ENCODE measurements at places on chromosomes 5 and 9. TPM values are rescaled to one million over a fixed set of nuclear protein-coding genes. Genes with fewer than 3 reads are reported as not detected.

The KCNV2 gene
- not detected for total RNA-seq

The HTR4 gene
- total RNA-seq, result not detected

The KIF20A gene
- total RNA-seq, result 39.3 TPM

The NNT gene
- 19.9 TPM for total RNA-seq

The LEAP2 gene
- total RNA-seq, result 0.49 TPM

The GADD45G gene
- 0.28 TPM for total RNA-seq

The HSPB3 gene
- total RNA-seq, result not detected

The SPATA9 gene
- 0.28 TPM for total RNA-seq

The SV2C gene
- total RNA-seq, result 0.14 TPM

The LCN15 gene
- total RNA-seq, result not detected

The PPP3R2 gene
- not detected for total RNA-seq

The CENPH gene
- 45.1 TPM for total RNA-seq

The CEP78 gene
- total RNA-seq, result 19.3 TPM

The NEUROG1 gene
- total RNA-seq, result not detected

The WDR38 gene
- total RNA-seq, result not detected

The DOK3 gene
- total RNA-seq, result 1.9 TPM

The PRR7 gene
- 29.7 TPM for total RNA-seq

The PPIC gene
- total RNA-seq, result 27.9 TPM

The GABRG2 gene
- total RNA-seq, result not detected

The ADAMTS16 gene
- total RNA-seq, result not detected

The WASHC1 gene
- 2.9 TPM for total RNA-seq

The TENT4A gene
- 11.3 TPM for total RNA-seq

The HNRNPH1 gene
- total RNA-seq, result 274 TPM

The LCN10 gene
- not detected for total RNA-seq

The HNRNPK gene
- total RNA-seq, result 498 TPM

The EFNA5 gene
- total RNA-seq, result 8.2 TPM

The GRXCR2 gene
- total RNA-seq, result not detected

Measured in airway epithelial cell (primary cell).